Glutamatergic neuron (in vitro differentiated cells): ENCODE measurements at places on chromosomes 7 and 10. TPM values are rescaled to one million over a fixed set of nuclear protein-coding genes. Genes with fewer than 3 reads are reported as not detected.

GRCh38 chr7:149800169-149800555 is 26.8 kb upstream of the ZNF467 start:
- H3K27me3 ChIP-seq = peaks cover 6% of the 10 kb centered on the region
- H3K36me3 ChIP-seq = no peaks in the 10 kb centered on the region
- peaks cover 3% of the 10 kb centered on the region for H3K4me1 ChIP-seq
- DNase-seq = no peak

DNA sequence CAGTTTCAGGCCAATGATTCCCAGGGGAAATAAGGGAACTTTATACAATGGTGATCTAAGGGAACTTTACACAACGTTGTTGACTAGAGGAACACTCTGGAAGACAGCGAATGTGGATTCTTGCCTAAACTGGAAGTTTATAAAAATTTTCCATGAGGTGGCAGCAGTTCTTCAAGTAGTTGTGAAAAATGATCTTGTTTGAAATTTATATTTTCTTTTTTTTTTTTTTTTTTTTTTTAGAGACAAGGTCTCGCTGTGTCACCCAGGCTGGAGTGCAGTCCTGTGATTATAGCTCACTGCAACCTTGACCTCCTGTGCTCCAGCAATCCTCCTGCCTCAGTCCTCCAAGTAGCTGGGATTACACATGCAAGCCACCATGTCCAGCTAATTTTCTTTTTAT is 32.1 kb upstream of the GTF2I start:
- H3K27me3 ChIP-seq = peaks cover 2% of the 10 kb centered on the region
- no peaks in the 10 kb centered on the region for H3K36me3 ChIP-seq
- H3K27ac ChIP-seq = no peak overlapping the region
- DNase-seq = no peak
- peaks cover 13% of the 10 kb centered on the region for H3K4me1 ChIP-seq

GRCh38 chr10:122263971-122264370 is 7.1 kb upstream of the BTBD16 start:
- peaks cover 46% of the 10 kb centered on the region for H3K36me3 ChIP-seq
- H3K4me3 ChIP-seq = no peak overlapping the region
- peaks cover 10% of the 10 kb centered on the region for H3K27me3 ChIP-seq

GRCh38 chr10:93859049-93859655 is 34.6 kb upstream of the SLC35G1 start:
- H3K36me3 ChIP-seq = peaks cover 5% of the 10 kb centered on the region
- no peaks in the 10 kb centered on the region for H3K4me1 ChIP-seq
- H3K27ac ChIP-seq = no peak overlapping the region
- DNase-seq = no peak
- H3K4me3 ChIP-seq = no peak overlapping the region

GRCh38 chr10:78584681-78585080 is 484.1 kb upstream of the ZMIZ1 start:
- no peak overlapping the region for H3K4me3 ChIP-seq
- no peaks in the 10 kb centered on the region for H3K4me1 ChIP-seq
- H3K27me3 ChIP-seq = peaks cover 3% of the 10 kb centered on the region
- no peaks in the 10 kb centered on the region for H3K36me3 ChIP-seq
- DNase-seq = no peak

DNA sequence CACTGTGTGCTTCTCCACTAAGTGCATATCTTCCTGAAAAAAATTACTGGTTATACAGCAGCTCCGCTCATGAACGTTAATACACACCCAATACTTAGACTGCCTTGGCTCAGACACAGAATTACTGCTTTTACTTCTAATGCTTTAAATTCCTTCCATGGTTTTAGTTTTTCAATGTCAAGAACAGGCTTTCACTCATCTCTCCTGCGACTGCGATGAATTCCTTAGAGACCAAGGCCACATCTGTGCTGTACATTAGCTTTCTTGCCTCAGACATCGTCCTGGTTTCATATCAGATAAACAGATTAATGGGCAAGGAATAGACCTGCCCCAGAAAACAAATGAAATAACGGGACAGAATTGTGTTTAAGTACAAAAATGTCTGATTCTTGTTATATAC is 120.2 kb downstream of the CYP26A1 start:
- peak overlapping the region; percentile 7 for H3K4me3 ChIP-seq
- H3K36me3 ChIP-seq = no peaks in the 10 kb centered on the region
- peaks cover 2% of the 10 kb centered on the region for H3K27me3 ChIP-seq
- no peak for DNase-seq

DNA sequence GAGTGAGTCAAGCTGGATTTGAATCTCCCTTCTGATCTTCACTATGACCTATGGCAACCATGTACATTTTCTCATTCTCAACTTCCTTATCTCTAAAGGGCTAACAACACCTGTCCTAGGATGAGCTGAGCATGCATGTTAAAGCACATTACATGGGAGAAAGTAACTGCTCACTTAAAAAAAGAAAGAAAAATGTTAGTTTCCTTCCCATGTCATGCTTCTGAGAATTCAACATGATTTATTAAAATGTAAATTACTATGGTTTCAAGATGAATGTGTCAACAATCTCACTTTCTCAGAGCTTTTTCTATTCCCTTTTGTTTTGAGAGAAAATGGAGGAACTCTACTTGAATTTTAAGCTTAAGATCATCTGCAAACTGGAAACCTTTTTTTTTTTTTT is 295.3 kb downstream of the SKIDA1 start:
- H3K4me1 ChIP-seq = no peaks in the 10 kb centered on the region
- no peak overlapping the region for H3K27ac ChIP-seq
- DNase-seq = no peak
- no peaks in the 10 kb centered on the region for H3K36me3 ChIP-seq

- H3K27ac ChIP-seq = no peak overlapping the region
- DNase-seq = peak; percentile 36
- H3K4me1 ChIP-seq = no peaks in the 10 kb centered on the region
- peaks cover 3% of the 10 kb centered on the region for H3K27me3 ChIP-seq
Observed at GRCh38 chr7:92461027-92462003, 14.0 kb downstream of the GATAD1 start.

DNA sequence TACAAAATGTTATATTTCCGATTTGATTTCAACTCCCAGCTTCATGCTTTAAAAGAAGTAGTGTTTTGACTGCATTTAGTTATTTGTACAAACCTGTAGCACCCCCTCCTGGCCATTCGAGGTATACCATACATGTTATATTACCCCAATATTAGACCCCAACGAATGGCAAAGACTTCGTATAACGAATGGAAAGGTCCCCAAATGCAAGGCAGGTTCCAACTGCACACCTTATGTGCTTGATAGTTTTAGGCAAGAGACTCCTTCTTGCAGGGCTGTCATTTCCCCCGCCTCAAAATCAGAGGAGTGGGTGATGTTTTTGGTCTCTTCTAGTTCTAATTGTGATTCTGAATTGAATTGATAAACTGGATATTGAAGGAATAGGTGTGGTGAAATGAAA is 101.1 kb upstream of the TARP start:
- H3K4me1 ChIP-seq = peaks cover 10% of the 10 kb centered on the region
- H3K27me3 ChIP-seq = no peaks in the 10 kb centered on the region
- H3K4me3 ChIP-seq = no peak overlapping the region
- no peak overlapping the region for H3K27ac ChIP-seq

DNA sequence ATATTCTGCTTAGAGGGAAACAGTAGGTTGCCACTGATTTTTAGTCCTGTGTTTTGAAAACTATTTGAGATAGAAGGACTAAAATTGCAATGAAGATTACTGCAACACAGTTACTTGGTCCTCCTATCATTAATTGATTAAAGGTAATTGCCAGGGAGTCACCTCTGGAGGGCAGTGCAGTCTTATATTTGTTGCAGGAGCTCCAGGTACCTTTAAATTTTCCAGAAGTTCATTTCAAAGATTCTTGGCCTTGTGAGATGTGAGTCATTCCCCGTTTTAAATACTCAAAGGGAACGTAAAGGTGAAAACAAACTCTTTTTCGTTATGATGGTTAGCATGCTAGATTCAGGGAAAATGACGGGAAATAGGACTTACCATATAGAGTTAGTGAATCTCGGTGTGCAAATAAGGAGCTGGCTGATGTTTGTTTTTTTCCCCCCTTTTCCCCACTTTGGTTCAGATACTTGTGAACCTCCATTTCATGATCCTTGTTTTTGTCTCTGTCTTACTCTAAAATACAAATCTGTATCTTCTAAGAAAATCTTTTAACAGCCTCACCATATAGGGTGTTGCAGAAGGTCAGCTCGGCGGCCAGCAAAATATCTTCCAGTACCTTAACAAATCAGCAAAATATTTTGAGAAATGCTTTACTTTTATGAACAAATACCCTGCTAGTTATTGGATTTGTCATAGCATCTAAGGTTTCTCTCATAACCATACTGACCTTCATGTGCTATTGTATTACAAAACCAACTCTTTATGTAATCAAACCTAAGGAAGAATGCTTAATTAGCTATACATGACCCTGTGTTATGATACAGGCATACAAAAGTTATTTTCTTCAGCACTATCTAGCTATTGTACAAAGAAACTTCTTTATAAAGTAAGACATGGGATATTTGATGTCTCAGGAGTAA is 143.0 kb upstream of the HDAC9 start:
- H3K36me3 ChIP-seq = no peaks in the 10 kb centered on the region
- H3K27me3 ChIP-seq = no peaks in the 10 kb centered on the region
- peaks cover 6% of the 10 kb centered on the region for H3K4me1 ChIP-seq

- peaks cover 3% of the 10 kb centered on the region for H3K27me3 ChIP-seq
- H3K4me3 ChIP-seq = no peak overlapping the region
- no peak for DNase-seq
Observed at GRCh38 chr7:37550872-37551271, 102.2 kb upstream of the ELMO1 start.

- peaks cover 10% of the 10 kb centered on the region for H3K27me3 ChIP-seq
- H3K4me1 ChIP-seq = peaks cover 49% of the 10 kb centered on the region
- H3K4me3 ChIP-seq = peak overlapping the region; percentile 61
- peak overlapping the region; percentile 78 for H3K27ac ChIP-seq
- H3K36me3 ChIP-seq = no peaks in the 10 kb centered on the region
Observed at GRCh38 chr7:29485339-29486190, 78.1 kb upstream of the PRR15 start.

GRCh38 chr7:94913391-94913790 is 6.0 kb downstream of the PPP1R9A start:
- no peaks in the 10 kb centered on the region for H3K36me3 ChIP-seq
- no peak overlapping the region for H3K4me3 ChIP-seq
- no peaks in the 10 kb centered on the region for H3K4me1 ChIP-seq
- H3K27ac ChIP-seq = no peak overlapping the region

DNA sequence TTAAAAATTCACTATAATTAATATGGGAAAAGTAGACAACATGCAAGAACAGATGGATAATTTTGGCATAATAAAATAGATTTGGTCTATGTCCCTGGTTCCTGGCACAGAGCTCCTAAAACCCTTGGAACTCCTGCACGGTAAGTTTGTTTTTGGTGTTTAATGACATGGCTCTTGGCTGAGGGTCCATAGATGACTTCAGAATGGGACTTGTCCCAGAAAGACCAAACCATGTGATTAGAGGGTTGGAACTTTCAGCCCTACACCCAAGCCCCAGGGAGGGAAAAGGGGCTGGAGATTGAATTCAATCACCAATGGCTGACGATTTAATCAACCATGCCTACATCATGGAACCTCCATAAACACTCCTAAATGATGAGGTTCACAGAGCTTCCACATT is 12.6 kb upstream of the GSDME start:
- no peaks in the 10 kb centered on the region for H3K4me1 ChIP-seq
- H3K36me3 ChIP-seq = no peaks in the 10 kb centered on the region
- DNase-seq = no peak
- H3K4me3 ChIP-seq = no peak overlapping the region

DNA sequence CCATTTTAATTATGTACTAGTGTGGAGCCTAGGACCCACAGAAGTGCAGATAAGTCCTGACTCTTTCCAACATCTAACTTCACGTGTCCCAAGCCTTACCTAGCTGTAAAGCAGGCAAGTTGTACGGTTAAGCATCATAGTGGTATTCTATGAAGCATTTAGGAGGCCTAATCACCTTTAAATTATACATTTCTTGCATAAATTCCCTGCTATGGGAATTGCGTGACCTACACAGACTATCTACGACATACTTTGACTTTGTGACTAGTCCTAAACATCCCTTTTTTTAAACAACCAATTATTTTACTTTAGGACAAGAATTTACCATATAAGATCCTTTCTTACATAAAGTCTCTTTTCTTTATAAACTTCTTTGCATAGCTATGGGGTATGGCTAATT is 37.7 kb upstream of the LRGUK start:
- no peak for DNase-seq
- no peak overlapping the region for H3K4me3 ChIP-seq
- no peaks in the 10 kb centered on the region for H3K27me3 ChIP-seq

DNA sequence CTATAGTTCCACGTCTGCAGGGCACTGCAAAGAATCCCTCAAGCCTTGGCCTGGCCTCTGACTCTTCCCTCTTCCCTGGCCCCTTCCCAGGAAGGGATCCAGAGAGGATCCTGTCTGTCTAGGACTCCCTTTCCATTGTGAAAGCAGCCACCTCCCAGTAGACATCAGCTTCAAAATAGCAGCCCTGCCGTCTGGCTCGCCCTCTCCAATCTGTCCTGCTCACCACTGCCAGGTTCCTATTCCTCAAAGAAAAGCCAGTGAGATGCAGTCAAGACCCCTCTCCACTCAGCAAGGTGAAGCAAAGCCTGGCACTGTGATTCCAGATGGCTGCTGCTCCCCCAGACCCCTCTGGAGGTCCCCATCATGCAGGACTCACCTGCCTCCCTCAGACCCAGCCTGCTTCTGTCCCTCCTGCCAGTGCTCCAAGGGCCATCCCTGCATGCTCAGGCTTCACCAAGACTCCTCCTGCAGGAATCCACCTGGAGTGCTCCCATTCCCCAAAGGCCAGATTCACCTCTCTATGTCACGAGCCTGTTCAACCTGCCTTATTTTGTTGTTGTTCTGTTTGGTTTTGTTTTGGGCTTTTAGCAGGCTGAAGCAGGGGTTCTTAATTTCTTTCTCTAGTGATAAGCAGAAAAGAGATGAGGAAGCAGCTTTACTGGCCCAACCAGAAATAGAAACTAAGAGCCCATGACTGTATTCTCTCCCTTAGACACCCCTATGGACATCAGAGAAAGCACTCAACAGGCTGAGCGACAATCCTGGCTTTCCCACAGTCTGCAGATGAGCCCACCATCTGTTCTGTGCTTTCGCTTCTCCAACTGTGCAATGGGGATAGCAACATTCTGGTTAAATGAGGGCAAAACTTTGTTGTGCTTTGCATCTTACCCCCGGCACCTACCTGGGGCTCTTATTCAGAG is 305.1 kb downstream of the GRID1 start:
- no peak overlapping the region for H3K27ac ChIP-seq
- DNase-seq = no peak
- H3K36me3 ChIP-seq = peaks cover 5% of the 10 kb centered on the region
- peaks cover 5% of the 10 kb centered on the region for H3K27me3 ChIP-seq
- peaks cover 11% of the 10 kb centered on the region for H3K4me1 ChIP-seq

GRCh38 chr7:35694161-35694783 is 663 bp downstream of the HERPUD2 start:
- peaks cover 6% of the 10 kb centered on the region for H3K27me3 ChIP-seq
- peaks cover 28% of the 10 kb centered on the region for H3K4me1 ChIP-seq
- peak overlapping the region; percentile 92 for H3K27ac ChIP-seq
- DNase-seq = peak; percentile 71

- no peak for DNase-seq
- H3K27ac ChIP-seq = no peak overlapping the region
- peaks cover 8% of the 10 kb centered on the region for H3K36me3 ChIP-seq
- no peak overlapping the region for H3K4me3 ChIP-seq
Observed at GRCh38 chr10:77490534-77491314, 146.9 kb downstream of the KCNMA1 start.

ARHGAP21 gene
- 217 TPM for total RNA-seq

VWDE gene
- total RNA-seq = 12.4 TPM

CNPY4 gene
- total RNA-seq = 19.3 TPM

EPHB6 gene
- 21.4 TPM for total RNA-seq

CXCL12 gene
- 2.2 TPM for total RNA-seq

ITGA8 gene
- total RNA-seq = 0.93 TPM

CYP51A1 gene
- 207 TPM for total RNA-seq

ZEB1 gene
- 162 TPM for total RNA-seq

VAX1 gene
- total RNA-seq = 0.27 TPM

DENND2A gene
- total RNA-seq = 64.7 TPM
